GM18507 (cell line): ENCODE measurements at places on chromosomes 11 and 22.

DNA sequence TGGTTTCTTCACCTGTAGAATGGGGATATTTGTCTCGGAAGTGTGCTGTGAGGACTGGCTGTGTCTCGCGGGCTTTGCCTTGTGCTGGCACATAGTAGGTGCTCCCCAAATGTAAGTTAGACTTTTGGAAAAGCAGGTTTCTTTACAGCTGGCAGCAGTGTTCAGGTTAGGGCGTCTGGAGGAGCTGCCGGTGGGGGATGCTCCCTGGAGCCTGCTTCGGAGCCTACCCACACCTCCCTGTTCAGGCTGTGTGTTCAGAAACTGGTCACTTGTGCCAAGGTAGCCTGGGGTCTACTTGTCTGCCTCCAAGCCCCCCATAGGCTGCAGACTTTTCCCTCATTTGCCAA is 60.0 kb downstream of the OTOG start:
- no peak for DNase-seq

DNA sequence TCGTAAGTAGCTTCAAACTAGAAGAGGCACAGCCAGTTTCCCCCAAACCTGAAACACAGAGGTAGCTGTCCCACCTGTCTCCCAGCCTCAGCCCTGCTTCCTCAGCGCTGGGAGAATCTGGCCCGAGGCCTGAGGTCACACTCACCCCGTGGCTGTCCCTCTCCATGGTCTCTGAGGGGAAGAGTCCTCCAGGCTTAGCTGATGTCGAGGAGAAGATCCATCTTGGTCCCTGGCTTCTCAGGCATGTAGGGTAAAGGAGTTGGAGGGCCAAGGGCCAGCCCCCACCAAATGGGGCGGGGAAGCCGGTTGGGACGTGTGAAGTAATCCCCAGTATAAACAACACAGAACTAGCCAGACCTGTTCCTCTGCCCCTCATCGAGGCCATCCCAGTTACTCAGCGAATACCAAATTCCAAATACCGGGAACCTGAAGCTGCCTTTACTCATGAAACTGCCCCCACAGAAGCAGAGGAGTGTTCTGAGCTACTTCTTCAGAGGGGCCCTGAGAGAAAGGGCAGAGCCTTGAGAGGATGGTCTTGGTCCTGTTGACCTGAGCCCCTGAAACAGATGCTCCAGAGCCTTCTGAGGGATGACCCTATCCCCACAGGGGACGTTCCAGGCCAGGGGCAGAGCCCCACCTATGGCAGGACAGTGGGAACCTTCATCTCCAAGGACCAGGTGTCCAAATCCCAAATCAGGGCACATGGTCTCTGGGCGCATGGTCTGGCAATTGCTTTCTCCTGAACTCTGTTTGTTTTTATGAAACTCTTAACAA is at the start of gene TMPRSS13:
Gene TMPRSS13 (minus strand): TSS at position 261 of the 774 bp plus-strand sequence. CDS start 95 bp downstream, at position 166.
- DNase-seq: no peak

DNA sequence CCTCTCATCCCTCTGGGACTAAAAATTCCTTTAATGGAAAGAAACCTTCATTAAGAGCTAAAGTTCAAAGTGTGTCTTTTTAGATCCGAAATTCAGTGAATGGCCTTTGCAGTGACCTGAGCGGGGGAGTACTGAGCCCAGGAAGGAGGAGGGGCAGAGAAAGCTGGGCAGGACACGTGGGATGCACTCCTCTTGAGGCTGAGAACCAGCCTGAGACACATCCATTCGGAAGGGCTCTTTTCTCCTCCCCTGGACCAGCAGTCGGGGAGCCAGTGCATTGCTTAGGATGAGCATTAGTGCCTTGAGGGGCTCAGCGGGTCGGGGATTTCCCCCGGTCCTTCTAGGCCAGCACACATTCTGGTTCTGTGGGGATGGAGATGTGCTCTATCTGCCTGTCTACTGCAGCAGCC is 258.9 kb upstream of the B3GAT1 start:
- no peak for DNase-seq

GRCh38 chr22:39130152-39130704 is 22.3 kb downstream of the CBX7 start:
- no peak for DNase-seq

DNA sequence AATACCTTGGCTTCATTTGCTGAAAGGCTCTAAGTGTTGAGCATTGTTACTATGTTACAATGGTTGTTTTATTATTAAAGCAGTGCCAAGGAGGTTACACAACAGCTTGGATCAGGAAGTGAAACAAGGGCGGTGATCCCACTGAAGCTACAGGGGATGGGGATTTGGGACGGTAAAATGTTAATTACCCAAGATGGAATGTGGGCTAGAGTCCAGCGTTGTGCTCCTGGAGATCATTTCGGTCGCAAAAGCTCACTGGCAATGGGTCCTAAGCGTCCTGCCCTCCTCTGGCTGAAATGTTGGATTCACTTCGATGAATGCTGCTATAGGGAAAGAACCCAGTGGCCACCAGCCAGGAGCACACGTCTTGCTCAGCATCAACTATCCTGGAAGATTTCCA is 48.3 kb downstream of the FAM83F start:
- no peak for DNase-seq

DNA sequence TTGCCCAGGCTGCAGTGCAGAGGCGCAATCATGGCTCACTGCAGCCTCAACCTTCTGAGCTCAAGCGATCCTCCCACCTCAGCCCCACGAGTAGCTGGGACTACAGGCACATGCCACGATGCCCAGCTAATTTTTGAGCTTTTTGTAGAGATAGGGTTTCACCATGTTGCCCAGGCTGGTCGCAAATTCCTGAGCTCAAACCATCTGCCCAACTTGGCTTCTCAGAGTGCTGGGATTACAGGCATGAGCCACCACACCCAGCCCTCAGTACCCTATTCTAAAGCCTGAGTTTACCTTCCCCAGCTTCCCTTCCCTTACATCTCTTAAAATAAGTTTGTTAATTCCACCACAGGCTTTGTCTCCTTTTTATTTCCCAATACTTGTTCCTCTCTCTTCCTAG is 59.1 kb downstream of the AMBRA1 start:
- DNase-seq: no peak

- no peak for DNase-seq
Observed at GRCh38 chr22:29665486-29665885, 54.3 kb upstream of the CABP7 start.

- DNase-seq: no peak
Observed at GRCh38 chr22:47813661-47814060, 1051.2 kb downstream of the TBC1D22A start.

GRCh38 chr22:41943661-41944209 is 3.2 kb downstream of the CENPM start:
- no peak for DNase-seq

- no peak for DNase-seq
Observed at GRCh38 chr11:793556-793955, 3.7 kb upstream of the CEND1 start.

GRCh38 chr11:27465629-27466028 is 7.0 kb downstream of the LGR4 start:
- DNase-seq: no peak

DNA sequence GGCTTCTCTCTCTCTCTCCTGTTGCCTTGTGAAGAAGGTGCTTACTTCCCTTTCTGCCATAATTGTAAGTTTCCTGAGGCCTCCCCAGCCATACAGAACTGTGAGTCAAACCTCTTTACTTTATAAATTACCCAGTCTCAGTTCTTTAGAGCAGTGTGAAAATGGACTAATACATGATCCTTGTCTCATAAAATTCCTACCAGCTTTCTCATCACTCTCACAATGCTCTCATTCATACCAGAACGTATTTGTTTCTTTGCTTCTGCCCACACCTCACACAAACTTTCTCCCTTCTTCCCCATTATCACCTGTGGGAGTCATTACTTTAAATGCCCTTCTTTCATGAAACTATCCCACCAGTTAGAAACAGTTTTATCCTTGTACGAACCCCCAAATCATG is 62.7 kb upstream of the ARHGAP42 start:
- no peak for DNase-seq

DNA sequence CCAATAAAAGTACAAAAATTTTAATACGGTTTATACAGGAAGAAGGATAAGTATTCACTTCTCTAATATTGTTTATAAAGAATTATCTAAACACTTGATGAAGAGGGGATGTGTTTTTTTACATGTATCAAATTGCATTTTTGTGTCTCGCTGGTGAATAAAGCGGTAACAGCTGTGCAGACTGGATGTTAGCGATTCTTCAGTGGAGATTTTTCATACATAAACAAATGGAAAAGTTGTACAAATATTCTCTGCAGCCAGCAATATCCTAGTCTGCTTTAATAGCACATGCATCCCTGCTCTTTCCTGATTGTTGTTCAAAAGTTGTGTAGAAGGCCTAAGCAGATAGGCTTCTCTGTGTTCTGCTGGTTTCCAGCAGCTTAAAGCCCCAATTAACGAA is 369.3 kb downstream of the SOX6 start:
- no peak for DNase-seq

GRCh38 chr22:22840780-22841179 is 46.8 kb upstream of the IGLL5 start:
- no peak for DNase-seq

- DNase-seq: no peak
Observed at GRCh38 chr11:43579171-43579918, 101.2 kb upstream of the HSD17B12 start.

DNA sequence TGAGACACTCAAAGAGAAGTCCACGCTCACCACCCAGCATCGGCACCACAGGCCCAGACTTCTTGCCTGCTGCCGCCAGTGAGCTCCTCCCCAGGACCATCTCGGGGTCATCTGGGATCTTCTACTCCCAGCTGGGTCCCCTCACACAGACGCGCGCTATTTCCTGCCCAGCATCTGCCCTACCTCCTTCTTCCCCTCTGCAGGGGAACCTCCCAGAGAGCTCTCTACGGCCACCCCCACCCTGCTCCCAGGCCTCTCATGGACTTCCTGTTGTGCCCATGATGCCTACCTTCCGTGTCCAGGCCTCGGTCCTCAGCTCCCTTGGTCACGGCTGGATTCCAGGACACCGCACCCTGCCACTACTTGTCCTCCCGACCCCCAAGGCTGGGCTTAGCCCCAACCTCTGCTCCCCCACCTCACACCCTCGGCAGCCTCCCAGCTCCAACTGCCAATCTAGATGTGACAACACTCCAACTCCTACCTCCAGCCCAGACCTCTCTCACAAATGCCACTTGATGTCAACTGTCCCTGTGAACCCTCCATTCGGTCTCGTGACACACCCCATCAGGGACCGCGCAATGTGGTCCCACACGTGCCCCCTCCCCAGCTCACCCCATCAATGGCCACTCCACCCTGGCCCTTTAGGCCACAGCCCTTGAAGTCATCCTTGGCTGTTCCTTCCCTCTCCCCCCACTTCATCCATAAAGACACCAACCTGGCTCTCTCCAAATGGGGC is 45.3 kb downstream of the SGSM3 start:
- no peak for DNase-seq

- no peak for DNase-seq
Observed at GRCh38 chr11:35822815-35823495, 120.9 kb upstream of the LDLRAD3 start.

GRCh38 chr22:49312601-49313000 is 515.1 kb downstream of the BRD1 start:
- DNase-seq: no peak

DNA sequence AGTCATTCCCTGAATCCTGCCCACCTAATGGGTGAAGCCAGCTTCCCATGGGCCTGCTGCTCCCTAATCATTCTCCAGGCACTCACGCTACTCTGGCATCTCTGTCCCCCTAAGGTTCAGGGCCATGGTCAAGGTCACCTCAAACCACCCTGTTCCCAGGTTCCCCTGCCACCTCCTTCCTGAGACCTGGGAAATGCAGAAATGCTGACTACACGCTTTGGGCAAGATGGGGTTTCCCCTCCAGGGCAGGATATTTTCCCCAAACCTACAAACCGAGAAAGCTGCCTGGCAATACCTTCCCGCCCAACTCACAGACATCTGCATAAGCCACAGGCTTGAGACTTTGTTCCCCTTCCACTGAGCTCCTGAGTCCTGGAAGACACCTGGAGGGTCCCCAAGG is 97.6 kb downstream of the FEZ1 start:
- no peak for DNase-seq

DNA sequence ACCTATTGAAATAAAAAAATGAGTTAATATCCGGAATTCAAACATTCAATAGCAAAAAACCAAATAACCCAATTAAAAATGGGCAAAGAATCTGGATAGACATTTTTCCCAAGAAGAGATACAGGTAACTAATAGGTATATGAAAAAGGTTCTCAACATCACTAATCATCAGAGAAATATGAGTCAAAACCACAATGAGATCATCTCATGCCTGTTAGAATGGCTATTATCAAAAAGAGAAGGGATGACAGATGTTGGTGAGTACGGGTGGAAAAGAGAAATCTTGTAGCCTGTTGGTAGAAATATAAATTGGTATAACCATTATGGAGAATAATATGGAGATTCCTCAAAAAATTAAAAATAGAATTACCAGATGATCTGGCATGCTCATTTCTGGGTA is 26.9 kb upstream of the OR6M1 start:
- DNase-seq: no peak

- DNase-seq: no peak
Observed at GRCh38 chr22:38132794-38133193, 22.3 kb upstream of the BAIAP2L2 start.

DNA sequence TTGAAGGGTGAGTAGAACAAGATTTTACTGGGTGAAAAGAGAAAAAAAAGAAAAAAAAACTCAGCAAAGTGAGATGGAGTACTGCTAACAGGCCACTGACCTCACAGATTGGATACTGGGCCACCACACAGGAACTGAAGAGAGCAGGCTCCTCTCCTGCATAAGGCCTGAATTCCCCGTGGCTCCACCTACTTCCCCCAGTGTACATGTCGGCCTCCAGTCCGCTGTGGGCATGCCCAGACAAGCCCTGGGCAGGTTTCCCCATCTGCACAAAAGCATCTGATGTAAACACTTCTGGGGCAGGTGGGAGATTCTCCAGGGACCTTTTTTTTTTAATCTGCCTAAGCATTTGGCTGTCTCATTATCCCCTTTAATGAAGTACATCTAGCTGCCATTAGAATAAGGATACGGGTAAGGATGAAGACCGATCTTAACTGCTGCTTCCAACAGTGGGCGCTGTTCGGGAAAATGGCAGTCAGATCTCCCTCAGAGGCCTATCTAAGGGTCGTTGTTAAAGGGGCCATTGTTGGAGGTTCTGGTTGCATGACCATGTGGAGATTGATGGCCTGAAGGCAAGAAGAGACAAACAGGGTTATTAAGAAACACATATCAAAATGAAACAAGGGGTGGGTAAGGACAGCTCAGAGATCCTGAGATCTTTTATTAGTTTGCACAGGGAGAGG is 48.5 kb downstream of the MS4A13 start:
- no peak for DNase-seq

GRCh38 chr11:47426062-47426956 is at the start of gene PSMC3:
Gene PSMC3, minus strand, starts transcription at chr11:47426439. Its CDS starts 160 bp downstream, at chr11:47426279.
- peak; percentile 86 for DNase-seq

GRCh38 chr11:35621620-35622019 is 3.4 kb downstream of the FJX1 start:
- no peak for DNase-seq
